ENCODE measurements at places on chromosomes 12 and 14. TPM values are rescaled to one million over a fixed set of nuclear protein-coding genes. Genes with fewer than 3 reads are reported as not detected.

Gene COQ10A
- total RNA-seq: 3.4 TPM

Gene HCAR3
- 4.7 TPM for total RNA-seq

Gene MMP17
- total RNA-seq: 1.7 TPM

Gene SLC17A8
- total RNA-seq: not detected

Gene GRIP1
- 15.9 TPM for total RNA-seq

Gene GPR137C
- total RNA-seq: 0.30 TPM

Gene TMEM121
- total RNA-seq: 2.1 TPM
